Suprapubic skin (tissue), 4 donors: ENCODE measurements at places on chromosomes 11 and 22.

DNA sequence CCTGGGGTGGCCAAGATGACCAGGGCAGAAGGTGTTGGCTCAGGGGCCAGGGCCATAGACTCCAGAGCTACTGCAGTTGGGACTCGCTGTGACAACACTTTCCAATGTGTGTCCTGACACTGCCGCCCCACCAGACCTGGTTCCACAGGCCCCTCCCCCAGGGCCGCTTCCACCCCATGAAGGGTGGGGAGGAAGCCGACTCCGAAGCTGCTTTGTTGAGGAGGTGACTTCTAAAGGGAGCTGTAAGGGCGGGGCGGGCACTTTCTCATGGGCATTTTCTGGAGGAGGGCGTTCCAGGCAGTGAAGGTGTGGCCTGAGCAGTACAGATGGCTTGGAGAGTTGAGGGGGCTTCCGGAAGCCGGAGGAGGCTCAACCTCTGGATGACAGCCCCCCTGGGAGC is 6.3 kb downstream of the FGF3 start:
- DNase-seq = no peak

- no peak for DNase-seq
These were observed 8.2 kb upstream of the BACE1-AS start for GRCh38 chr11:117282956-117283355.

- no peak for DNase-seq
These were observed 591.2 kb downstream of the OPCML start for GRCh38 chr11:132941024-132941646.

DNA sequence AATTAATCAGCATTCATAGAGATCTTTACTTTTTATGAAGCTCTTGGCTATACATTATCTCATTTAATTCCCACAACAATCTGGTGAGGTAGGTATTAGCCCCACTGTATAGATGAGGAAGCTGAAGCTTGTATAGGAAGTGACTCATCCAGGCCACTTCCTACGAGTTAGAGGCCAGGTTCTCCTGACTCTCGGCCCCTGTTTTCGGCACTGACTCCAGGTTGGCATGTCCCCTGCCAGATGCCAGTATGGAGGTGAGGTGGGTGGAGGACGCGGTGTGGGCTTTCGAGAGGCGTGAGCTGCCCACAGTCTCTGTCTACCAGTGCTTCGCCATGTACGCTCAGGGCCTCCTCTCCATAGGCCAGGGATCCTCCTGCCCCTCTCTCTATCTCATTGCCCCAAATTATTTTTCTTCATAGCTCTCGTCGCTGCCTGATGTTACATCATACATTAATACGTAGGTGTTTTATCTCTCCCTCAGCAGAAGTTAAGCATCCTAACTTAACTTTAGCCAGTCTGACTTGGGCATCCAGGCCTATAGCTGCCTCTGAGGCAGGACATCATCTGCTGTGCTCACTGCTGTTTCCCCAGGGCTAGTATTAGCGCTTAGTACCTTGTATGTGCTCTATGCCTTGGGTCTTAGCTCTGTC is 9.0 kb downstream of the DGAT2 start:
- DNase-seq = no peak
